B cell (primary cell): ENCODE measurements at places on chromosomes 4 and X. TPM values are rescaled to one million over a fixed set of nuclear protein-coding genes. Genes with fewer than 3 reads are reported as not detected.
A peak's percentile ranks its signal among the peaks of the same experiment; 100 is the strongest.

Gene AFP
- total RNA-seq: not detected in 2 replicates

- H3K27ac ChIP-seq: no peak overlapping the region
- peaks cover 13% of the 10 kb centered on the region for H3K4me1 ChIP-seq
- no peak for DNase-seq
- peak overlapping the region; percentile 48 for H3K4me3 ChIP-seq
- peaks cover 10% of the 10 kb centered on the region for H3K36me3 ChIP-seq
Measured at GRCh38 chr4:185143601-185143969, 519 bp downstream of the SLC25A4 start.

DNA sequence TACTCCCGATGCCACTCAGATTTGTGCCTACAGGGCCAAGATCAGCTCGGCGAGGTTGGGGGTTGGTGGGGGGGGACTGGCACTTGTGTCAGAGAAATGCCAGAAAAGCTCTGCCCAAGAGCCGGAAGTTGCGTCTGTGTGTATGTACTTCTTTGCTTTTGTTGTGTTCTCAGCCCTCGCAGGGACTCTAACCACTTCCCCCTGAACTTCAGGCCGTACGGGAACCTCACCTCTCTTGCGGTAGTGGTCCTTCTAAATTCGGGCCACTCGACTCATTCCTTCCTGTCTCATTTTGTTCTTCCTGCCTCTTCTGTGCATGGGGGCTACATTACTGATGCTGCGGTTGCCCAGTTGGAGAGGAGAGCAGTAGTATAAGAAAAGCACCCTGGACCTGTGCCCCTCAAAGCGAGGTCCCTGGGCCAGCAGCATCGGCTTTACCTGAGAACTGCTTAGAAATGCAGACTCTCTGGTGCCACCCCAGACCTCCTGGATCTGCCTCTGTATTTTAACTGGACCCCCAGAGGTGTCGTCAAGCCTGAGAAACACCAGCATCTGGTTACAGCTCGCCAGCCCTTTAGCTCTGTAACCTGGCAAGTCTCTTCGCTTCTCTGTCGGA lies 146.3 kb upstream of the RPS6KA3 start:
- no peaks in the 10 kb centered on the region for H3K27me3 ChIP-seq
- DNase-seq: peak; percentile 68
- peaks cover 19% of the 10 kb centered on the region for H3K4me1 ChIP-seq
- no peak overlapping the region for H3K4me3 ChIP-seq
- peak overlapping the region; percentile 62 for H3K27ac ChIP-seq
- no peaks in the 10 kb centered on the region for H3K36me3 ChIP-seq

Gene DDX60
- total RNA-seq: 20.2 and 21.3 TPM in 2 replicates

DNA sequence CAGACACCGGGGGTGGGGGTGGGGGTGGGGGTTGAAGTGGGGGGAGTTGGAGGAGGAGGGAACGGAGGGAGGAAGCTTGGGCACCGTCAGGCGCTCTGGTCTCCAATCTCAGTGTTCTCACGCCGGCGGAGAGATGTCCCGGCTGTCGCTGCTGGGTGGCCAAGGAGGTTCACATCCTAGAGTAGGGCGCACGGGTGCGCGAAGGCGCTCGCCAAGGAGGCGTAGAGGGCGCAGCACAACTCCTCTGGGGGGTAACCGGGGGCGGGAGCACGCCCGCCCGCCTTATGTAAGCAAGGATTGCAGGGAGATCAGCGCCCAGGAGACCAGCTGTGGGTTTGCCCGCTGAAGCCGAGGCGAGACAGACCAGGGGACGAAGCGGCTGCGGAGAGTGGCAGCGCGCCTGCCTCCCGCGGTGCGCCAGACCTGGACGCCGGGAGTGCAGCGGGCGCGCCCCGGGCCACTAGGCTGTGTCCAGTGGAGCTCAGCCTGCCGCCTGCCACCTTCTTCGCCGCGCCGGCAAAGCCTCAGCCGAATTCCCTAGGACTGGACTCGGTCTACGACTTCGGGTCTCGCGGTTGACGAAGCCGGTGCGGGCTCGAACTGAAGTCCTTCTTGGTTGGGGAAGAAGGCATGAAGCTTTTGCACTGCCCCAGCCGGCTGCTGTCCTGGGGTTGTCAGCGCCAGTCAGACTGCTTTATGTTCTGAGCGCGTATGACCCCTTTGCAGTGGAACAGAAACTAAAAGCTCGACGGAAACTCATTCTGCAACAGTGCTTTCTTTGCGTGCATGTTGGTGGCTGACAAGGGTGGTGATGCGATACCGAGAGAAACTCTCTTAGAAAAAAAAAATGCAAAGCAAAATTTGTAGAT lies 707 bp upstream of the UNC5C start:
- no peaks in the 10 kb centered on the region for H3K36me3 ChIP-seq
- H3K27me3 ChIP-seq: peaks cover 31% of the 10 kb centered on the region
- peak overlapping the region; percentile 15 for H3K4me3 ChIP-seq
- H3K27ac ChIP-seq: no peak overlapping the region
- H3K4me1 ChIP-seq: peaks cover 9% of the 10 kb centered on the region
